ENCODE measurements at places on chromosomes 16 and 17. TPM values are rescaled to one million over a fixed set of nuclear protein-coding genes. Genes with fewer than 3 reads are reported as not detected.

KRT28 gene
- total RNA-seq = not detected

UTS2R gene
- total RNA-seq = 7.2 TPM

- no peaks in the 10 kb centered on the region for H3K36me3 ChIP-seq
- no peak overlapping the region for H3K4me3 ChIP-seq
- no peak overlapping the region for H3K27ac ChIP-seq
These were observed 2.2 kb upstream of the BICDL2 start for GRCh38 chr16:3038896-3039295.

DNA sequence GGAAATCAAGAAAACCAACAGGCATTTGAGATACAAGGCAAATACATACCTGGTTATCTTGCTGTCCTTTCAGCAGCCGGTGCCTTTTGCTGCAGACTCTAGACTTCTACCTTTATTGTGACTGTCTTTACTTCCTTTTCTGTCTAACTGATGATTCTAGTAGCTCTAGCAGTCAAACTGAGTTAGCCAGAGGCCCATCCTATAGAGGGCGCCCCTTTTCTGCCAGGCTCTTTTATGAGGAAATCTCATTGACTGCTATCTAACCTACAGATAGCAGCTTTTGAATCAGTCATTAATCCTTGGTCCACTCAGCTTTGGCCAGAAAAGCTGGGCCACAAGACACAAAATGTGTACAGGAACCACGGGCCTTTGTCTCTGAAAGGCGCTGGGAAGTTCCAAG, 87.5 kb upstream of the WSB1 start:
- H3K27me3 ChIP-seq = no peaks in the 10 kb centered on the region
- no peaks in the 10 kb centered on the region for H3K36me3 ChIP-seq
- H3K4me1 ChIP-seq = no peaks in the 10 kb centered on the region

- H3K27ac ChIP-seq = no peak overlapping the region
- no peak overlapping the region for H3K4me3 ChIP-seq
- no peaks in the 10 kb centered on the region for H3K36me3 ChIP-seq
- peaks cover 2% of the 10 kb centered on the region for H3K27me3 ChIP-seq
These were observed 8.4 kb downstream of the HSDL1 start for GRCh38 chr16:84136331-84137125.

Data from glutamatergic neuron (in vitro differentiated cells).